CD4-positive, alpha-beta T cell treated with Interleukin-17A for 4 hours (primary cell): ENCODE measurements at places on chromosomes 7 and 10.
A peak's percentile ranks its signal among the peaks of the same experiment; 100 is the strongest.

DNA sequence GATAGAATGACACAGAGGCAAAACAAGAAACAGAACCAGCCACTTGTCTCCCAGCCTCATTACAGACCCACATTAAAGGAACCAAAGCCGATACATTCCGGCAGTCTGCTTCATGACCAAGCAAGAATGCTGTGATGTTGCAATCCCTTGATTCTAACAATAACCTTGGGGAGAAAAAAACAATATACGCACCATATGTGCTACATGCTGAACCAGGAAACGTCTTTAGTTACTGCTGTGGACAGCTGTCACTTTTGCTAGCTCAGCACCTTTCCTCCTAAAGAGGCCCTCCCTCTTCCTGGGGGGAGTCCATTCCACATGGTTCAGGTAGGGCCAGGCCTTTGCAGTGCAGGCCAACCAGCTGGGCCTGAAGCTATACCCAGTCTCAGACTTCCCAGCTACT lies 79.1 kb downstream of the PRTFDC1 start:
- no peak for DNase-seq

GRCh38 chr7:140017034-140017433 lies 45.7 kb downstream of the PARP12 start:
- DNase-seq, result no peak

GRCh38 chr10:130137090-130137448 lies 878 bp downstream of the GLRX3 start:
- no peak for DNase-seq

DNA sequence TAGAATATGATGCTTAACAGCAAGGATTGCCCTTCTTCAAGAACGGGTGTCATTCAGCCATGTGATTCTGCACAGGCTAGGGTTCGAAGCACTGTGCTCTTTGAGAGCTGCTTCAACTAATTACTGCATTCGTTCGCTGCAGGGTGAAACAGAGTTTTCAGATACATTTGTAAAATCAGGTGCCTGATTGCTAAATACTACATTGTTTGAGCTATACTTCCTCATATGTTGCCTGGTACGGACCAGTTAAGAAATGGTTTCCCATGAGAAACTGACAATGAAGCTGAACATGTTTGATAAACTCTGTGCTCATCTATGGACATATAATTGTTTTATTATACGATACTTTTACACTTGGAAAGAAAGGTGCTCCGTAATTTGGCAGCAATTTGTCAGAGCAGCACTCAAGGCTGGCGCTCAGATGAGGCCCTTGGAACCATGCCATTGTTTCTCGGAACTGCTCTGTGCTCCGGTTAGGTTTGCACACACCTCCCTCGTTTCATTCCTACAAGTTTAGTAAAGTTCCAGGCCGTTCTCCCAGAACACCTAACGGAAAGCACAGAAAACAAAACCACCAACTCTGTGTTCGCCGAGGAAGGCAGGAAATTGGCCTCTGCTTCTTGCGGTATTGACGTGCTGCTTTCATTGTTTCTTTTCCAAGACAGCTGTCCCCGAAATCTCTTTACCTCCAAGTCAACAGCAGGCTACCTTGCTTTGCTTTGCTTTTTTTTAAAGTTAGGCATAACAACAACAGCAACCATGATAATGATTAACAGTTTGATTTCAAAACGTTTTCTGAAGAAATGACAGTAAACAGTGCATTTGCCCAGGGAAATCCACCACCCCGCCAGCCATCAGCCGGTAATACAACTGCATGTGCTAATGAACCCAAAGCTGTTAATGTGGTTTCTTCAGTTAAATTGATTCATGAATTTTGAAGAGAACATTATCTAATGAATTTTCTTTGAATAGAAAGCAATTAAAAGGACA lies 206.9 kb downstream of the EBF3 start:
- no peak for DNase-seq

- DNase-seq, result peak; percentile 54
Observed at GRCh38 chr7:2632733-2633537, 1.1 kb downstream of the TTYH3 start.

DNA sequence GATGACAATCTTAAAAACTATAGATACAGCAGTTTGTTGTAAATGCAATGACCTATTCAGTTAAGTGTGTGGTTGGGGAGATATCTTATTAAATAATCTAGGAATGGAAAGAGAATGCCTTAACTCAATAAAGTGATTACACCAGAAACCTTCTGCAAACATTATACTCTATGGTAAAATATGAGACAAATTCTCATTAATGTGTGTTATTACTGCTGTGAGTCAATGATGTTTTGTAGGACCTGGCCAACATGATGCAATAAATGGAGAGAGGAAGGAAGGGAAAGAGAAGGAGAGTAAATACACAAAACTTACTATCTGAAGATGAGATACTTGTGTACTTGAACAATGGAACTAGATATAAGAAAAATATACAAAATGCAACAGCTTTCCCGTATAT lies 25.1 kb downstream of the MKX start:
- no peak for DNase-seq

GRCh38 chr10:8180360-8181109 lies 126.0 kb downstream of the GATA3 start:
- no peak for DNase-seq

DNA sequence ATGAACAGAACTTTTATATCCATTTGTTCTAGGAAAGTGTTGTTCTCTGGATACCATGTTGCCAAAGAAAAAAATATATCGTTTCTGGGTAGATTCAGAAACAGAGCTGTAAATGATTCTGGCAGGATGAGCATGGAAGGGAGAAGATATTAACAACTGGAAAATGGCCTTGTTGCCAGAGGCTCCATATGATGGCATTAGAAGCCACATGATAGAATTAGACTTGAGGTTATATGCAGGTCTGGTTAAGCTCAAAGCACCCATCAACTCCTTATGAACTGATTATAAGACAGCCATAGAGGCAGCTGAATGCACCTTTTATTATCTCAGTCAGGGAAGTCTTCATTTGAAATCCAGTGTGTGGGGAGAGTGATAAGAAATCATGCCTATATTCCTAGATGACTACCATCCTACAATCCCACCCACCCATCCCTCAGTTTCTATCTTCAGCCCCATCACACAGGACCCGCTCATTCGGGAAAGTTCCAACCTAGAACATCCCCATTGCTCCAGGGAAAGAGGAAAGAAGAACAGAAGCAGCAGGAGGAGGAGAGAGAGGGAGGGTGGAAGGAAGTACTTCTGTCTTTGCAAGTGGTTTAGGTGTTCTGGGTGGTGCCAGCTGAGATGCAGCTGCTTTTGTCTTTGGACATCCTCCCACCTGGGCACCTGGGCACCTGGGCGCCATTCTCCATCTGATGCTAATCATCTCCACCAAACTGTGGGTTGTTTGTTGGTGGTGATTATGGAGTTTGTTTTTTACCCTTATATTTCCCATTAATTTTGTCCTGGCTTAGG lies 25.5 kb upstream of the TRIL start:
- no peak for DNase-seq

GRCh38 chr10:11004144-11005077 lies 13.3 kb upstream of the CELF2 start:
- no peak for DNase-seq

GRCh38 chr7:41730161-41730560 lies 27.3 kb upstream of the INHBA start:
- DNase-seq, result no peak

- DNase-seq, result no peak
Observed at GRCh38 chr7:54394834-54395233, 147.3 kb upstream of the VSTM2A start.

- DNase-seq, result no peak
Observed at GRCh38 chr7:69833964-69834363, 235.7 kb downstream of the AUTS2 start.

DNA sequence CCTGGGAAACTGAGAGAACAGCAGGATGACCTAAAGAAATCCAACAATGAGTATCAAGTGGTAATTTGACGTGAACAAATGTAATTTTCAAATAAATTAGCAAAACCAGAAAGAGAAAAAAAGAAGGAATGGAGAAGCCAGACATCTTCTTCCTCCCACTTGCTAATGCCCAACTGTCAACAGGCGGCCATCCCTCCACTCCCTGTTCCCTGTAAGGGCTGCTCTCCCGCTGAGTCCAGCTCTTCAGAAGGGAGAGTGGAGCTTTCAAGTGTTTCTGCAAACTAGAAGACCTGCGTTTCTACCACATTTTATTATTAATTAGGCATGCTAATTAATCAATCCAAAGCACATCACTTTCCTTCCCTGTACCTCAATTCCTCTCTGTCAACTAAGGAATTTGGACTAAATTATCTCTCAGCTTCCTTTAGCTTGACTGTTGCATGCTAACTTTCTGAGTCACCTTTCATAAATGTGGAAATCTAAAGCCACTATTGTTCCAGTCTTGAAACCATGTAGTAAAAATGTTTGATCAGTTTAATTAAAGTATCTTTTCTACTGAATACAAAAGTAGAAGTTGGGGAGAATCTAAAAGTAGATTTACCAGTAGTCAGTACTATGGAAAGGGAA lies 48.4 kb upstream of the CUL1 start:
- DNase-seq, result no peak

GRCh38 chr10:85012305-85012704 lies 683.9 kb downstream of the CCSER2 start:
- DNase-seq, result no peak

GRCh38 chr10:62724465-62724864 lies 80.1 kb upstream of the ADO start:
- no peak for DNase-seq

DNA sequence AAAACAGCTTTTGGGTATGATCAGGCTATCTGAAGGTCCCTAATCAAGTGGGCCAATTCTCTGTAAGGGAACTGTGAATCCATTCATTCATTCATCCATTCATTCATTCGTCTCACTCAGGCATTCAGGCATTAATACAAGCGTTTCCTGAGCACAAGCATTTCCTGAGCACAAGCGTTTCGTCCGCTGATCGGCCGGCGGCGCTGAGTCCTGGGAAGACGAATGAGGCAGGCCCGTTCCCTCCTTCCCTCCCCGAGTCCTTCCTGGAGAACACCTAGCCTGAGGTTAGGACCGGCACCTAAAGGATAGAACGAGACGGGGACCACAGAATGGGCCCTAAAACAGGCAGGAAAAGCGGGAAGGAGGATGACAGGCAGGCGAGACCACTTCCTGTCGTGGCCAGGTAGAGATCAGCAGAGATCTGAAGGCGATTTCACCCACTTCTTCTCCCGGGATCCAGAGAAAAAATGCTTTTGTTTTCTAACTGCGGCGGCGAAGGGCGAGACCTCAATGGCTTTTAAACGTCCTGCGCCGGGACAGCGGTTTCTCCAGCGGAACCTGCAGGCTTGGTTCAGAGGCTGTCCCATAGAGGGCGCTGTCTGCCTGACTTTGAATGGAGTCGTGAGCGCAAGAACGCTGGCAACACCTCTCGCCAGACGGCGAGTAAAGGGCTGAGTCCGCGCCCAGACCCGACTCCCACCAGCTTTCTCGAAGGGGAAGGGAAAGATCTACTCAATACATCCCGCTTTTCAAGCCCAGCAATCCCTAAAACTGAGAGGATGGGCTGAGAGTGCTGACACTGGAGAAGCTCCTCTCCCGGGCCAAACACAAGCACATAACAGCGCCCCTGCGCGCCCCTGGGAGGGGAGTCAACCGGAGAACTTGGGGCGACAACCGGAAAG lies 2.9 kb upstream of the HMX3 start:
- peak; percentile 92 for DNase-seq
